Effector memory CD4-positive, alpha-beta T cell (primary cell): ENCODE measurements at places on chromosomes 4 and X.

- no peak for DNase-seq
Measured at GRCh38 chr4:41133454-41134018, 80.8 kb downstream of the APBB2 start.

DNA sequence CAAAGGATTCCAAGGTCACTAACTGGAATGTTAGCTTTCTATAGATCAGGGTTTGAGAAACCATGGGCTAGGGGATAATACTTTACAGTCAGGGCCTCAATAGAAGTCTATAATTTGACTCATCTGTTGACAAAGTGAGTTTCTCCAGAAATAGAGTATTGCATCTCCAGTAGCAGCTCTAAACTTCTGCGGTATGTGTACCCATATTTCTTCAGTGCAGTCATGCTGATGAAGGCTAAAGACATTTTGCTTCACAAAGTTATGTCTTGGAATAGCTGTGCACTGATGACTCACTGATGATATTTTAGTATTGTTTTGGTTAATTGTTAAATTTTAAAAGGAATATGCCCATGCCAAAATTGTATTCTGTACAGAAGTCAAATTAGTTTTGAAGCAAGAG is 464.9 kb upstream of the AMOT start:
- DNase-seq, result no peak

GRCh38 chr4:81135501-81135900 is 79.5 kb downstream of the PRKG2 start:
- no peak for DNase-seq

GRCh38 chrX:148785256-148785655 is 284.8 kb downstream of the AFF2 start:
- no peak for DNase-seq

DNA sequence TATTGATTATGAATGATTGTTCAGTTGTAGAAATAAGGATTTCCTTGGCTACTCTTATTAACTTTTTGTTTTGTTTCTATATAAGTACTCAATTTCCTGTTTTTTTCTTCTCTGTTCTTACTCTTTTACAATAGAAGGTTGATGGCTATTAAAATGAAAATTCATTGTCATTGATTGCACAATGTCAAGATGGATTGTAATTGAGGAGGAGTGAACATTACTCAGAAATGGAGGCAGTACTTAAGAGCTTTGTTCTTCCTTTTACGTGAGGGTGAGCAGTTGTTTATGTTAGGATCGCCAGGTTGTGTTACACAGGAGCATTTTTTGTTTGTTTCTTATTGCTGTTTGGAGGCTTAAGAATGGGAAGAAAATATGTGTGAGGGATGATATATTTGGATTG is 2062.4 kb downstream of the ARAP2 start:
- no peak for DNase-seq

- DNase-seq, result no peak
Measured at GRCh38 chrX:24357106-24357505, 3.3 kb upstream of the SUPT20HL1 start.

GRCh38 chrX:96824166-96824565 is 59.5 kb upstream of the RPA4 start:
- DNase-seq, result no peak

DNA sequence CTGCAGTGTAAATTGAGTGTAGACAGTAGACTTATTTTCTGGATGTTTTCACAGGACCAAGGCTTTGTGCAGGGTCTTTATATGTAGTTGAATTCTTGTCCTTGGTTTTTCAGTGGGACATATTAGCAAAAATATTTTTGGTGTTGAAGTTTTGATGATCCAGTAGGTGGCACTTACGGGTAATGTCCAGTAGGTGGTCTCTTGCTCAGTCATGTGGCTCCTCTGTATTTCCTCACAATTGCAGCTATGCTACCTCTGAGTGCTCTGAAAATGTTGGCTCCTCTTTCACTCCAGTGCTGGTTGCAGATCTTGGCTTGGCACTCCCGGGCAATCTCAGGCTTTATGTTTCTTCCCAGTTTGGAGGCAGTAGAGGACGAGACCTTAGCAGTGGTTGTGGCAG is 419.8 kb upstream of the AMOT start:
- DNase-seq, result no peak

GRCh38 chrX:35150052-35150451 is 207.5 kb downstream of the FAM47B start:
- no peak for DNase-seq

- no peak for DNase-seq
Measured at GRCh38 chrX:1076871-1077651, 135.4 kb downstream of the CRLF2 start.

- DNase-seq, result peak; percentile 66
Measured at GRCh38 chr4:2469192-2469984, 482 bp downstream of the RNF4 start.

- DNase-seq, result no peak
Measured at GRCh38 chr4:84531689-84532088, 32.6 kb upstream of the NKX6-1 start.

DNA sequence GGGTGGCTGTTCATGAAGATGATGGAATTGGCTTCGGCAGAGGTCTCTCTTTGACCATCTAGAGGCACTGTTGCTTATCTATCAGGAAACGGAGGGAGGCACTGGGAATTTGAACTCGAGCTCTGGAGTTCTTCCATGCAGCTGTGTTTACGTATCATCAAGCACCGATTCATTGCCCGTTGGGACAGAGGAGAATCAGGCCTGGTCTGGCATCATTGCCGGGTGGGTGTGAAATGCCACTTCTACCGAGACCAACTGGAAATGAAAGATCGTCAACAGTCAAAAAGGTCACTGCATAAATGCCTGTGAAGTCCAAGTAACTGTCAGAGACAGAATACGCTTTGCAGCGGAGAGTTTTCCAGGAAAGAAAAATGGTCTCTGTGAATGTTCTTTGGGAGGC is 166.9 kb downstream of the ASMT start:
- no peak for DNase-seq

GRCh38 chrX:20060961-20061748 is 55.6 kb downstream of the MAP7D2 start:
- no peak for DNase-seq

DNA sequence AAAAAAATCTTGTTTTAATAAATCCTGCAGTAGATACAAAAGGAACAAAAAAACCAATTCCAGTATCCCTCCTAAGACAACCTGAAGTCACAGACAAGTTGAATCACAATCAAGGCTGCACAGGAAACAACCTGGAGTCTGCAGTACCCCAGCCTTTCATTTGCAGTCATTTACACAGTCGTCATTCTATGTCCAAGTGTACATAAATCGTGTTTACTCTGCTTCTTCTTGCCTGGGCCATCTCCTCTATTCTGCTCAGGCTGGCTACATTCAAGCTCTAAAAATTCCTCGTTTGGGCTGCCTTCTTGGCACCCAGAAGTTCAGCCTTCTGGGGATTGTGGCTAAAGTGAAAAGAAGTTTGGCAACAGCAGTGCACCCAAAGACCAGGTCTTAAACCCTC is 37.8 kb downstream of the NALF2 start:
- no peak for DNase-seq

DNA sequence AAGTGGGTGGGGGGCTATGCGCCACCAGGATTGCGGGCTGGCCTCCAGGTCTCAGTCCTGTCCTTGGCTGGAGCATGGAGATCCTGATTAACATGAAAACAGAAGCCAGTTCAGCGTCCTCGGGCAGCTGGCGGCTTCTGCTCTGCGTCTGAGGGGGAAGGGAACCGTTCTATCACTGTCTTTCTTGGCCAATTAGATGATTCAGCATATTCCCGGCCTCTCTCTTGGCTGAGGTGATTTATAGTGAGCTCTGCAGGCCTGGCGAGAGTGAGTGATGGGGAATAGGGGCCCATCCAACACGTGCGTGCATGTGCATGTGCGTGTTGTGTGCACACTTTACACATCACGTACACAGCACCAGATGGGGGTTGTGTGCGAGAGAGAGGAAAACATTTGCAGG is 145.8 kb upstream of the ATP6AP2 start:
- DNase-seq, result no peak

- DNase-seq, result no peak
Measured at GRCh38 chrX:115652221-115652620, 91.2 kb downstream of the PLS3 start.

- no peak for DNase-seq
Measured at GRCh38 chr4:172168888-172169287, 355.7 kb downstream of the GALNTL6 start.

DNA sequence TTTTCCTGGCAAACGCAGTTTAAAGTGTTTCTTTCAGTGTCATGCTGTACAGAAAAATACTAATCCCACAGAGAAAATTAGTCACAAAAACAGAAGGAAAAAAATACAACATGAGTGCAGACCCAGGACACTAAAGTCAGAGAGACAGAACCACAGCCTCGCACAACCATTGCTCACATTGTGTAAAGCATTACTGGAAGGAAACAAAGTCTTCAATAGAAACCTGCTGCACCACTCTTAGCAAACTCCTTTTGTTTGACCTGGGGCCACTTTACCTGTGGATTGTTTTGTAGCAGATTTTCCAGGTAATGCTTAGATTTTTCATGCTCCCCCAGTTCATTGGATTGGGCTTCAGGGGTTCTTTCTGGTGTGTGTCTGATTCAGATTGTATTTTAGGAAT is 131.8 kb upstream of the TMLHE start:
- no peak for DNase-seq

GRCh38 chr4:153045111-153045982 is 109.2 kb downstream of the FHDC1 start:
- no peak for DNase-seq
